ENCODE measurements at places on chromosomes 1 and 21.

GRCh38 chr21:35376406-35377135, 327.5 kb upstream of the RUNX1 start:
- DNase-seq, result no peak

GRCh38 chr1:22971611-22972405, 858 bp downstream of the LACTBL1 start:
- DNase-seq, result no peak

DNA sequence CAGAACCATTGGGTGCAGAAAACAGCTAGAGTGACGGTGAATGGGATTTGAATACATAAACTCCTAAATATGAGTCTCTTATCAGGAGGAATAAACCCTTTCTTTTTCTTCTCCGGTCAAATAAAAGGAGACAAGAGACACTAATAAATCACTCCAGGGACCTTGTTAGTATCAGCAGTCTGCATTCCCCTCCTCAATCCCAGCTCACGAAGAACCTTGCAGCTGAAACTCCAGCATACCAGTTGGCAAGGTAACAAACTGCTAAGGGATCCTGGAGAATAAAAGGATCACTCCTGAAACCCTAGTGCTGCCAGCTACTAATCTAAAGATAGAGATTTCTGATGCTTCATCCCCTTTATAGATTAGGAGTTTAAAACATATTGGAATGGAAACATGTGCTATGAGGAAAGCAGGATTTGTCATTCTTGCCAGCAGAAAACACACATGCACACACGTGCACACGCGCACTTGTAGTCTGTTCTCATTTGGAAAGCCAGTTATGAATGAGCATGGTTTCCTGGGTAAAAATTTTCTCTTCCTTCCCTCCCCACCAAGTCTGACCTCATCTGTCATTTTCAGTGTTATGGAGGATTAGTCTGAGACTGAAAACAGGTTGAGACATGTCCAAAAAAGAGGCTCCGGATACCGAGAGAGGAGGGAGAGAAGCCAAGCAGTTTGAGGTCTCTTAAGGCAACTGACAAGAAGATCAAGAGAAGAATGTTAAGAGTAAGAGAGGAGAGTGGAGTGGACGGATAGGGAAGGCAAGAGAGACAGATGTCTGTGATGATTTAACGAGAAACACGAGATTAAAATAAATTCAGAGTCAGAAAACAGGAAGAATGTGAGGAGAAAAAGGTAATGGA, 10.9 kb downstream of the IER5 start:
- no peak for DNase-seq

DNA sequence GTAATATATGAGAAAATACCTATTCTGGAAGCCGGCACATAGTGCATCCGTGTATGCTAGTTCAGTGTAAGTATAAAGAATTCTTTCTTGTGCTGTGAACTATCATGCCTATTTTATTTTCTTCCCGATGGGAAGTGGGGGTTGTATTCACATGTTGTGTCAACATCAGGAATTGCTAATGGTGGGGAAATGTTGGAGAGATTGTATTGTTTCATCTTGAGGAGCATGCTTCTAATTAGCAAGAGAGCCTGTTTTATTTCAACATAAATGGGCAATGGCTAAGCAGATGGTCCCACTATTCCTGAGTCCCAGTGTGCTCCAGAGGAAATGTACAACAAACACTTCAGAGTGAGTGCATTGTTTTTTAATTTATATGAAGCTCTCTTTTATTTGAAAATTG, 485.2 kb downstream of the PLPP3 start:
- no peak for DNase-seq

- peak; percentile 15 for DNase-seq
Measured at GRCh38 chr1:41342774-41343355, 18.4 kb upstream of the FOXO6 start.

Data from Peyer's patch (tissue), 4 donors.